ENCODE measurements at places on chromosomes 7 and 10.

DNA sequence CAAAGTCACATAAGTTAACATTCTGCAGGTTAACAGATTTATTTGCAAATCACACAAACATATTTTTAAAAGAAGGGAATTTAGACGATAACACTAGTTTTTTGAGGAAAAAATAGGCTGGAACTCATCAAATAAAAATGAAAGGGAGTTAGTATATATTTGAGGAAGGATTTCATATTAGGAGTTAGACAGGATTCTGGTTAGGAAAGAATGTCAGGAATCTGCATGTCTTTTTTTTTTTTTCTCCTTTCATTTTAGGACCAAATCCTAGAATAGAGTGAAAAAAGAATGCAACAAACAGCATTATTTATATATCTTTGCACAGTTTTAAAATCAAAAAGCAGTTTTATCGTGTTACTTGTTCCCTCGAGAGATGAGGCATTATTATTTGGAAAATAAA lies 8.9 kb upstream of the TRDMT1 start:
- no peak for DNase-seq

DNA sequence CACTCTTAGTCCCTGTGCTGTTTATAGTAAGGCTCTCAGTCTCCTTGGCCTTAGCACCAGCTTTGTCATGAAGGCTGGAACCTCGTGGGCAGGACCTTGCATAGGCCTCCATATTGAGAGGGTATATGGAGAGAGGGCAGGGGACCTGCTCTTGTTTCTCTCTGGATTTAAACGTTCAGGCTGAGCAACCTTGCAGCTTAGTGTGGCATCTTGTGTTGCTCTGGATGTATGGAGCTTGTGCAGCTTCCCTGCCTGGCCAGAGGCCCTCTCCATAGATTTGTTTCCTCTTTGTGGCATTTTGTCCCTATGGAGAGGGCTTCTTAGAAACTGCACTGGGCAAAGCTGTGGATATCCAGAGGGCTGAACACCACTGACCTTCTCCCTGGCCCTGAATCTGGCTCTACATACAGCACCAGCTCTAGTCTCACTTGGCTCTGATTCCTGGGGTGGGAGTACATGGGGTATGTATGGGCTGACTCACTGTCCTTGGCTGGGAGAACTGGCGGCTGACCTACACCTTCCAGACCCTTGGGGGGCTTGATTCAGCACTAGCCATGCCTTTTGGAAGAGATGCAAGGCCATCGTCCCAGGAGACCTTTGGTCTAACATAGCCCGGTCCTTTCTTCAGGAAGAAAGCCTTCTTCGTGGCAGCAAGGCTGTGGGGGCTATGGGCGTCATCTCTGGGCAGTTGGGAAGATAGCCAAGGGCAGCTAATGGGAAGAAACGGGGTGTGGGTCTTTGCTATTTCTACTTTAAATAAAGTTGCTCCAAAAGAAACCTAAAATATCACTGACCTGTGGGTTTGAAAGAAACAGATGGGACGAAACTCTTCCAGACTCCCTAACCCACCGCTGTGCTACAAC lies 30.5 kb downstream of the ITPRIP start:
- no peak for DNase-seq

- no peak for DNase-seq
These were observed 335.3 kb downstream of the SUGCT start for GRCh38 chr7:40470091-40470592.

GRCh38 chr10:96333101-96333500 lies 25.7 kb downstream of the OPALIN start:
- DNase-seq, result no peak

GRCh38 chr7:26580064-26580591 lies 284.3 kb downstream of the SKAP2 start:
- no peak for DNase-seq

DNA sequence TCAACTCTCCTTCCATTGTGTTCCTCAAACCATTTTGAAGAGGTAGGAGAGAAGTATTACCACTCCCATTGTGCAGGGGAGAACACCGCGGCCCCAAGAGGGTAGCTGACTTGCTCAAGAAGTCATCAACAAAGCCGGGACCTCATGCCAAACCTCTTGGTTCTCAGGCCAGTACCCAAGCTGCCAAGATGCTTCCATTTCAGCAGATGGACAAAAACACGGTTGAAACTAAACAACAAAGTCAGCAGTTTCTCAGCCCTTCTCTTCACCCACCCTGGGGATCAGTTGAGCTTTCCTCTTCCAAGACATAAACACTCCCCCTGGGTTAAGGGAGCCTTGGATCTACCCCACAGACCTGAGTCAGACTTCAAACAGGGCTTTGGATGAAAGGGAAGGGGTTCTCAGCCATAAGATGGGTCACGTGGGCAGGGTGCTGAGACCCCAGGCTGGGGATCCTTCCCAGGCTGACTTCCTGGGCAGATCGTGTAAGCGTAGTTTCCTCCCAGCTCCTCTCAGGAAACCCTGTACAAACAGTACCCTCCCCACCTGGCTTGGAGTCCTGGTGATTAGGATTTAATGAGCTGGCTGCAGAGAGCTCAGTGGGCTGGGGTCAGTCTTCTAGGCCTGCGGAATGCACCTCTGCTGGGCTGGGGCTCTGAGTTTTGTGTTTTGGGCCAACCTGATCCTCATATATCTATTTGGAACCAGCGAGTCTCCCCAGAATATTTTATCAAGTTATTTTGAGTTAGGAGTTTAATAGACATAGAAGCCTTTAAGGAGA lies 27.3 kb downstream of the EMX2 start:
- no peak for DNase-seq

DNA sequence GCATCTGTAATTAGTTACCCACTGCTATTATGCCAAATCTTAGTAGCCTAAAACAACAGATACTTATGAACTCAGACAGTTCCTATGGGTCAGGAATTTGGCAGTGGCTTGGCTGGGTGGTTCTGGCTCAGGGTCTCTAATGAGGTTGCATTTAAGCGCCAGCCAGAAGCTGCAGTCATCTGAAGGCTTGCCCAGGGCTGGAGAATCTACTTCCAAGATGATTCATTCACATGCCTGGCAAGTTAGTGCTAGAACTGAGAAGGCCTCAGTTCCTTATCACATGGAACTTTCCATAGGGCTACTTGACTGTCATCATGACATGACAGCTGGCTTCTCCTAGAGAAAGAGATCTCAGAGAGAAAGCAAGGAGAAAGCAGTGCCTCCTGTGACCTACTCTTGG lies 121.3 kb downstream of the AVL9 start:
- DNase-seq, result no peak

GRCh38 chr10:49631975-49632374 lies 18.1 kb downstream of the CHAT start:
- DNase-seq, result no peak

GRCh38 chr10:107490389-107490788 lies 325.9 kb upstream of the SORCS1 start:
- DNase-seq, result no peak

- no peak for DNase-seq
These were observed 65.0 kb downstream of the DNAJC12 start for GRCh38 chr10:67772894-67773511.

DNA sequence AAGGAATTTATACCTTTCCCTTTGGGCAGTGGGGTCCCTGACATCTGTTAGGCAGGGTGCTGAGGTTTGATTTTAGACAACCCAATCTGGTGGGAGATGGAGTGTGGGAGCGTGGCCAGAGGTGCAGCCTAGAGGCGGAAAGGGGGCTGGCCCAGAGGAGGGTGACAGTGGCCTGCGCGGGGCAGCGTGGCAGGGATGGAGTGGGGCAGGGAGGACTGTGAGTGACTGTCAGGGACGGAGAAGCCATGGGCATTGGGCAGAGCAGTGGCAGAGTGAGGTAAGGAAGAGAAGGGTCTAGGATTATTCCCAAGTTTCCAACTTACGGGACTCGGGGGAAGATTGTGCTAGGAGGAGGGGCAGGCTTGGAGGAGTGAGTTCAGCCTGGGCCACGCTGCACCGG lies 181.9 kb downstream of the CCDC3 start:
- no peak for DNase-seq

GRCh38 chr10:117137031-117137910 lies 799 bp downstream of the VAX1 start:
- DNase-seq, result no peak

GRCh38 chr7:94355454-94355853 lies 39.2 kb upstream of the COL1A2 start:
- DNase-seq, result no peak

DNA sequence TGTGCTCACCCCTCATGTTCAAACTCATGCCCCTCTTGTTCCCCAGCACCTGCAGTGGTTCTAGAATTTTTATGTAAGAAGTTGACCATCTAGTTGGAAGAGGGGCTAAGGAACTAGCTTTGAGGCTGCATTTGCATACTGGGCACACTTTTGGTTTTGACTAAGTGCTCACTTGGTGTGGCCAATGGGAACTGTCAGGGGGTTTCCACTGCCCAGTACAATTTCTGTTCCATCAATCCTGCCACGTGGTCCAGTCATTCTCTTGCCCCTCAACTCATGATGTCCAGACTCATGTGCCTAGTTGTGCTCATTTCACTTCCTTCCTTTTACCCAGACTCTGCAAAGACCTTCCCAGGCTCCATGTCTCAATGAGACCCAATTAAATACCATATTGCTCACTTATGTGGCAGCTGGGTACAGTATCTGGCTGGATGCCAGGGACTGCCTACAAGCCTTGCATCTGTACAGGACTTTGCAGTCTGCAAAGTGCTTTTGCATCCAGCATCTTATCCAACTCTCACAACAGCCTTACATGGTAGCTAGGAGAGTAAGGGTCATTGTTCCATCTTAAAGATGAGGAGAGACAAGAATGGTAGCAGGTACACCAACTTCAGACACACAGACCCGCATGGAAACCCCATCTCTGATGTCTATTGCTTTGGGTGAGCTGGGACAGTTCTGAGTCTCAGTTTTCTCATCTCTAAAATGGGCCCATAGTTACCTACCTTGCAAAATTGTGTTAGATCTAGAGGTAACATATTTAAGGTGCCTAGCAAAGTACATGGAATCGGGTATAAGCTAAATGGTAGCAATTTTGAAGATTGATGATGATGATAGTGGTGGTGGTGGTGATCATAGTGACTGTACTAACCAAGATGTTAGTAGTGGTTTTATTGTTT lies 30.1 kb upstream of the KCNMA1 start:
- DNase-seq, result no peak

- peak; percentile 20 for DNase-seq
These were observed at the start of gene PIK3AP1 for GRCh38 chr10:96720422-96721206. Gene PIK3AP1, minus strand, starts transcription at chr10:96720514. Its CDS starts 120 bp downstream, at chr10:96720394.

- no peak for DNase-seq
These were observed 25.6 kb upstream of the CRTAC1 start for GRCh38 chr10:98055841-98056516.

DNA sequence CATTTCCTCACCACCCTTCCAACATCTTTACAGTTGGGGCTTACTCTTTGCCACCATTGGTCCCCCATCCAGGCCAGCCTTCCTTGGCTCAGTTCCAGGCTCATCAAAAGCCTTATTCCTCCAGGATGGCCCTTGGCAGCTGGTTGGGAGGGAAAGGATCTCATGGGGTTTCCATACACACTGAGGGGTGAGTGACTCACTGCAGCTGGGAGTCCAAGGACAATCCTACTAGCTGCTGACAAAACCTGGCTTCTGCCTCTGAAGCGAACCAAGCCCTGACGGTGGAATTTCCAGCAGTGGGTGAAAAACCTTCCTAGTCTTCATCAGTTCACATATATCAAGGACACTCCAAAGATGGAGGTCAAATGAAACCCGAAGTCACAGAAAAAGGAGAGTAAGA lies 22.9 kb downstream of the CRHR2 start:
- no peak for DNase-seq

All from stimulated activated CD4-positive, alpha-beta T cell treated with anti-CD3 and anti-CD28 coated beads, Interleukin-1b, Interleukin-23, amount 100 ng/mL, for 4 hours (primary cell).